Stimulated activated CD4-positive, alpha-beta T cell treated with anti-CD3 and anti-CD28 coated beads, TNF-alpha, amount 100 ng/mL, for 24 hours (primary cell): ENCODE measurements at places on chromosomes 16 and 17.

DNA sequence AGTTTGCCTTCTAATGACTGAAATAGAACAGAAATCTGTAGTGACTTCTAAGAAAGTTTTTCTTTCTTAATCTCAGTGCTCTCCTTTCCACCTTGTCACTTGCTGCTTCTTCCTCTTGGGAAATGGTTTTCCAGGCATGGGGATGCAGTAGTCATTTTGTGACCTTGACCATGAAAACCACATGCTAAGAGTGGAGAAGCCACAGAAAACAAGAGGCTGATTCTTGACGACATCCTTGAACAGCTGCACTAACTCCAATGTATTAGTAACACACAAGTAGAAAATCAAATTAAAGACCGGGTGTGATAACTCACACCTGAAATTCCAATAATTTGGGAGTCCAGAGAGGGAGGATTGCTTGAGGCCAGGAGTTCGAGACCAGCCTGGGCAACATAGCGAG is 15.5 kb upstream of the USP31 start:
- DNase-seq: no peak

DNA sequence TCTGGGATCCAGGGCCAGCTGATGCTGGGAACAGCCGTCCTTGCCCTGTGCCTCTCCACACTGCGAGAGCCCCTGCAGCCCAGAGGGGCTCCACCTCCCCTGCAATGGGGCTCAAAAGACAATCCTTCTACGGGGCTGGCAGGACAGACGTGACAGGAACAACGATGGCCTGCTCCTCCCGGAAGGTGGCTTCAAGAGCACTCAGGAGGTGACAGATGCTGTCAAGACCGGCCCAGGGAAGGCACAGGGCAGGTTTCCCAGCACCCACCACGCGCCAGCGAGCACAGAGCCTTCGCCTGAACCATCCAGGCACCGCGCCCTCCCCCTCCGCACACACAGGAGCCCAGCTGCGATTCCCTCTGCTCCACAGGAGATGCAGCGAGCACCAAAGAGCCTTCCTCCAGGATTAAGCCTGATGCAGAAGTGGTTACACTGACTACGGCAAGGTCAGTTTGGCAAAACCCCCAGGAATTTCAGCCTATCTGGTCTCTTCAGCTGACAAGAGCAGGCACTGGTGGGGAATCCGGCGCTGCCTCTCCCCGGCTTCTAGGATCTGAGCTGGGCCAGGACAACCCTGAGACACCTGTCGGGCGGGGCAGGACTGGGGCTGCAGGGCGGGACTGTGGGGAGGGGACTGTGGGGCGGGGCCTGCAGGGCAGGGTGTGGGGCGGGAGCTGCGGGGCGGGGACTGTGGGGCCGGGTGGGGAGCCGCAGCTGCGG is 103.4 kb downstream of the ZNF778 start:
- DNase-seq: no peak

DNA sequence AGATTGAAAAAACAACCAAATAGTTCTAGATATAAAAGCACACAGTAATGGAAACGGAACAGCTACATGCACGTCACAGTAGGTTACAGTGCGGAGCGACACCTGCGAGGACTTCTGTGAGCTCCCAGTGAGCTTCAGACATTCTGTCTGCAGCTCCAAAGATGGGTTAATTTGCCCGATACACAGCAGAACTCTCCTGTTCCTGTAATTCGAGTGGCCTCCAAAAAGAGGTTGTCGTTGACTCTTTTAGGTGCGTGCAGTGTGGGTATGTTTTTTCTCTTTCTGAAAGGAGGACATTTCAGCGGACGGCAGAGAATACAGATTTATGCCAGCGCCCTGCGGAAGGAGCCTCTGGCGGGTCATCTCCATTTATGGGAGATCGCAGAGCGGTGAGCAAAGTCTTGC is 2.9 kb downstream of the OR1F1 start:
- DNase-seq: no peak

GRCh38 chr16:67428146-67428731 is 2.7 kb upstream of the HSD11B2 start:
- peak; percentile 55 for DNase-seq

- DNase-seq: no peak
Measured at GRCh38 chr16:49601576-49601975, 228.0 kb downstream of the C16orf78 start.

DNA sequence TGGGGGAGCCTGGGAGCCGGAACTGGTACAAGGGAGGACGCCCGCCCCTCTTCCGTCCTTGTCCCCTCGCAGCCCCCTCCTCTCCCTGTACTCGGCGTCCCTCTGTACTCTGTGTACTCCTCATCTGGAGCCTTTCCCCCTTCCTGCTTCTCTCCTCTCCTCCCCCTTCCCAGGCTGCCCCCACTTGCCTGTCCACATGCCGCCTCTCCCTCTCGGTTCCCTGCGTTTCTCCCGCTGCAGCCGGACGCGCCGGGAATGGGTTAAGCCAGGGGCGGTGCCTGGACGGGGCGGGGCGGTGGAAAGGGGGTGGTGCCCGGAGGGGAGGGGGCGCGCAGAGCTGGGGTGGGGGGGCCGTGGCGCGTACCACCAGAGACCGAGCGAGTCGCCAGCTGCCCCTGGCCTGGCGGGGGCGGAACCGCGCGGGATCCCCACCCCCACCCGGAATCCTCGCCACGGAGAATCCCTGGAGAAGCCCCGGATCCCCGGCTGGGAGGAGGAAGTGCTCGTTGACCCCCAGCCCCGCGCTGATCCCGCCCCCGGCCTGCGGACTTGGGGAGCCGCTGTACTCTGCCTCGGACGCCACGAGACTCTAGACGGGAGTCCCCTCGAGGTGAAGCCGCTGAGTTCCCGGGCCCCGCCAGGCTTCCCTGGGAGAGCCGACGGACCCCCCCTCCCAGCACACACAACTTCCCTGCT is 22.6 kb downstream of the GJD3 start:
- no peak for DNase-seq

GRCh38 chr17:61450641-61451537 is 1.3 kb upstream of the TBX4 start:
- DNase-seq: no peak

DNA sequence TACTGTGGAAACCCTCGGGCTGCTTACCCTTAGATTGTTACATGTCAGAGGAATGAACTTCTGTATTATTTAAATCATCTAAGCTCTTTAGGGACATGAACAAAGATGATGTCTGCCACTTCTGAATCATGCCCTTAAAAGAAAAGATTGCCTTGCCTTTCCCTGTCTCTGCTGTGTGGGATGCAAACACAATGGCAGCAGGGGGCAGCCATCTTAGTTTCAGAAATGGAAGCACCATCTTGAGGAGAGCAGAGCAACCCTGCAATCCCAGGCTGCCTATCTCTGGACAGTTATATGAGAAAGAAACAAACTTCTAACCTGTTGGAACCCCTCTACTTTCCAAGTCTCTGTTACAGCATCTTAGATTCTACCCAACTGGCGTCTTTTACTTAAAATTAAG is 16.7 kb upstream of the HLF start:
- DNase-seq: no peak

- no peak for DNase-seq
Measured at GRCh38 chr16:66928702-66929388, 3.5 kb upstream of the RRAD start.

- no peak for DNase-seq
Measured at GRCh38 chr17:21359483-21359840, 16.7 kb upstream of the KCNJ12 start.

DNA sequence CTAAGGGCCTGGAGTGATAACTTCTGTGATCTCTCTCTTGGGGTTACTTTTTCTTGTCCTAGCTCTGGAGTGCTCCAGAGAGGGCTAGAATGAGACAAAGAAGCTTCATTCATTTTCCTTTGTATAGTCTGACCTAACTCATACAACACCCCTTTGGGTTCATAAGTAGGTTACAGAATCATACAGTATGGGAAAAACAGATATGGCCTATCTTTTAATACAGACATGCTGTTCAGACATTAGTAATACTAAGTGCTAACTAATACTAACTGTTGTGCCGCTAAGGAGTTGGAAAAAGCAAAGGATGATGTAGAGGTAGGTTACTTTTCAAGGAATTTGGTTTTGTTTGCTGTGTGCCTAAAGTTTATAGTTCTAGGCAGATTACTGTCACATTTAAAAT is 84.7 kb downstream of the NLK start:
- DNase-seq: no peak

- DNase-seq: no peak
Measured at GRCh38 chr17:14068542-14069250, 608 bp upstream of the COX10 start.

DNA sequence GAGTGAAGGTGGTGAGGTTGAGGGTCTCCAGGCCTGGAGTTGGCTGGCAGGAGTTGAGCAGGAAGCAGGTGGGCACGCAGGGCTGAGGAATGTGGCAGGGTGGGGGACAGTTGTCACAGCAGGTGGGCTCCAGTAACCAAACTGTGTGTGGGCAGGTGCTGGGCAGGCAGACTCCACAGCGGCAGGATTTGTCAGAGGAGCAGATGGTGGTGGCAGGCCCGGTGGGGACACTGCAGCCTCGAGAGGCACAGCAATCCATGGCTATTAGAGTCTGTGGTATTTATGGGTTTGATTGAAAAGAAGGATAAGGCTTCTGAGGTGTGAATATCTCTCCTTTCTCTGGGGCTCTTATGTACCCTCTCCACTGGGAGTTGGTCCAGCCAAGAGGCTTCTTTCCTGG is at the start of gene KRTAP3-3:
KRTAP3-3 (minus strand) TSS at position 326 of the 400 bp plus-strand sequence; CDS start at position 259, 67 bp downstream.
- DNase-seq: no peak

GRCh38 chr16:77457046-77457445 is 22.2 kb upstream of the ADAMTS18 start:
- no peak for DNase-seq

GRCh38 chr16:2584729-2585650 is 47.2 kb downstream of the PDPK1 start:
- DNase-seq: no peak

GRCh38 chr16:27291106-27291505 is 22.5 kb upstream of the NSMCE1 start:
- no peak for DNase-seq

GRCh38 chr16:23843143-23843542 is 7.4 kb downstream of the PRKCB start:
- DNase-seq: no peak

- DNase-seq: no peak
Measured at GRCh38 chr16:19892902-19893301, 8.3 kb upstream of the GPRC5B start.

- no peak for DNase-seq
Measured at GRCh38 chr17:67260170-67260987, 15.4 kb upstream of the HELZ start.

DNA sequence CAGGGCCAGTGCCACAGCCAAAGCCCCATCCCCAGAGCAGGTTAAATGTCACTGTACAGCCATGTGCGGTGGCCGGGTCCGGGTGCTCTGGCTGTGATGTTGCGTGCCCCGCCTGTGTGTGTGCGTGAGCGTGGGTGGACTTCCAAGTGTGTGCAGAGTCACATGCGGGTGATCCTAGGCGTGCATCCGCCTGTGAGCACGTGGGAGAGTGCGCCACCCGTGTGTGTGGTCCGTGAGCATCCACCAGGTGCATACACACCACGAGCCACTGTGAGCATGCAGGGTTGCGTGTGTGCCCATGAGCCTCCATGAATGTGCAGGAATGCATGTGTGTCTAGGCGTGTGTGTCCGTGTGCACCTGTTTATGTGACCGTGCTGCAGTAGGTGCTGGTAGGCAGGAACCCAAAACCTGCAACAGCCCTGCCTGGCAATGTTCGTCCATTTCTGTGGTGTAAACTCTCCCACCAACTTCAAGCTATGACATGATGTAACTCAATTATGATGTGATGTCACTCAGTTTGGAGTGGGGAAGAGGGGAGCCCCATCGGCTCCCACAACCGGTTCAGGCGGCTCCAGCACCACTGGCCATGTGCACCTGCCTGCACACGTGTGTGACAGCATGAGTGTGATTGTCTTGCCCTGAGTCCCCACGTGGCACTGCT is 37.6 kb upstream of the ACSF3 start:
- no peak for DNase-seq

- DNase-seq: no peak
Measured at GRCh38 chr17:33521784-33522183, 228.7 kb upstream of the ASIC2 start.

DNA sequence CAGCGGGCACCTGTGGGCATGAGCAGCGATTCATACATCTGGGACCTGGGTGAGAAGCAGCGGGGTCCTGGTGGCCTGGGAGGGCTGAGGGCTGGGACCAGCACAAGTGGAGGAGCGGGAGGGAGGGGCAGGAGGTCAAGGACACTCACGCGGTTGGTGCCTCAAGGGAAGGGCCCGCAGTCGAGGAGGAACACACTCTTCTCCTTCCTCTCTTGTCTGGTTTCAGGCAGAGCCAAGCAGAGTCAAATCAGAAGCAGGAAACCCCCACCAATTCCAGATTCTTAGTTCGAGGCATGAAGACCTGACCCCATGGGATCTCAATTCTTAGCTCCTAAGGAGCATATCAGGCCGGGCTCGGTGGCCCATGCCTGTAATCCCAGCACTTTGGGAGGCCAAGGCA is 15.7 kb downstream of the DNAI2 start:
- DNase-seq: no peak

- DNase-seq: no peak
Measured at GRCh38 chr17:56808503-56808902, 25.2 kb downstream of the C17orf67 start.
